ENCODE measurements at places on chromosomes 7 and 10.

DNA sequence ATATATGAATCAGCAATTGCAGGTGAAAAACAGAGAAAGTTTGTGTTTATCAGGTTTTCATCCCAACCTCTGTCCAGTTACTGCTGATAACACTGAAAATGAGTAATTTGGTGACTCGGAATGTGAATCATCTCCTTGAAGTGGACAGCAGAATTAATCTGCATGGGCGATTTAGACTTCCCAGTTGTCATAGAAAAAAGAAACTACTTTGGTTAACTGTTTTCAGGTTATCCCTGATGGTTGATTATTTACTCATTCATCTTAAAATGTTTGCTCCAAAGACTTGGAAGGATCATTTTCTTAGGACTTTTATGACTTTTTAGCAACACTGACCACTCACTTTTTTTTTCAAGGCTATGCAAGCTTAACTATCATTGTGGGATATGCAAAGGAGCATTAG, 504.1 kb upstream of the ANKRD30A start:
- DNase-seq, result no peak

DNA sequence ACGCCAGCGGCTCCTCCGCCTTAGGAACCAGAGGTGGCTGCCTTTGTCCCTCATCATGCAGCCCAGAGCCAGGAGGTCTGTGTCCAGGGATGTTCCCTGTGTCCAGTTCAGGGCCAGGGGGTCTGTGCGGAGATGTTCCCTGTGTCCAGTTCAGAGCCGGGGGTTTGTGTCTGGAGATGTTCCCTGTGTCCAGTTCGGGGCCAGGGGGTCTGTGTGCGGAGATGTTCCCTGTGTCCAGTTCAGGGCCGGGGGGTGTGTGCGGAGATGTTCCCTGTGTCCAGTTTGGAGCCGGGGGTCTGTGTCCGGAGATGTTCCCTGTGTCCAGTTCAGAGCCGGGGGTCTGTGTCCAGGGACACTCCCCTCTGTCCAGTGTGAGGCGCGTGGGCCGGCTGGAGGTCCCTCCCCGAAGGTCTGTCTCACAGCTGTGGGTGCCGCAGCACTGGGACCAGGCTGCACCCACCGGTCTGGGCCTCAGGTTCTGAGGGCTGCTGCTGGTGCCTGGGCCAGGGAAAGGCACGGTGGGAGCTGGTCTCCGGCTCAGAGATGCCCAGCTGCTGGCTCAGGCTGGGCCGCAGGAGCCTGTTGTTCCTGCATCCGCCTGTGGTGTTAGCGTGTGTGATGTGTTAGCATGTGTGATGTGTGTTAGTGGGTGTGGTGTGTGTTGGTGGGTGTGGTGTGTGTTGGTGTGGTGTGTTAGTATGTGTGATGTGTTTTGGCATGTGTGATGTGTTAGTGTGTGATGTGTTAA, 67.9 kb upstream of the CFAP46 start:
- DNase-seq, result no peak

DNA sequence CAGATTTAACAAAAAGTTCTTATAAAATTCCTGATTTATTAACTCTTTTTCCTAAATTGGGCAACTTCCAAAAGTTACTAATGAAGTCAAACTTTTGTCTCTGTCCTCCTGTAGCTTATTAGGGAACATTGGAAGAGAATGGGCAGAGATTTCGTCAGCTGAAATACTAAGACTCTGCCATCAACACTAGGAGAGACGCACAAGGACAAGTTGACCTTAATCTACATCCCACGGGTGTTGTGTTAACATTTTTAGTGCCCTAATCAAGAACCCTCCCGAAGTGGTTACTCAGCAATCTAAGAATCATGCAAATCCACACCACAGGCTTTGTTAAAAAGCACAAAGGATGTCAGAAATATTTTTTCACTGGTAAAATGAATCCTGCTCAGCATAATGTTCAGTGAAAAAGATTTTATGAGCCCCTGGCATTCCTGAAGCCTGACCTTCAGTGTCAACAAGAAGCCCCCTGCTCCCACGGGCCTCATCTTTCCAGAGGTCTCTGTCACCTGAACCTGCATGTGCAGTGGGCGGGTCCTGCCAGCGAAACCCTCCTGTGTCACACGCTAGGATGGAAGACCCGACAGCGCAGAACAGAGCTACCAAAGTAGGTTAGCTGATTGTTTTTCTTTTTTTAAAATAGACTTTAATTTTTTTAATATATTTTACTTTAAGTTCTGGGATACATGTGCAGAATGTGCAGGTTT, 70.6 kb upstream of the AKR1E2 start:
- DNase-seq, result no peak

DNA sequence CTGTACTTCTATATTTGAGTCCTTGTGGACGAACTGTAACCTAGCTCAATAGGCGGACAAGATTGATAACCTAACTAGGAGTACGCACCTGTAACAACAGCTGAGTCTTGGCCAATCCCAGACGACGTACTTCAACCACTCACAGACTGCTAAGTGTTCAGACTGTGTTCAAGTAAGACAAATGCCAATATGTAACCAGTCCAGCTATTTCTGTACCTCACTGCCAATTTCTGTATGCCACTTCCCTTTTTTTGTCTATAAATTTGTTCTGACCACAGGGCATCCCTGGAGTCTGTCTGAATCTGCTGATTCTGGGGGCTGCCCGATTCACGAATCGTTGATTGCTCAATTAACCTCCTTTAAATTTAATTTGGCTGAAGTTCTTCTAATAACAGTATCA, 32.2 kb downstream of the HACD1 start:
- DNase-seq, result no peak

DNA sequence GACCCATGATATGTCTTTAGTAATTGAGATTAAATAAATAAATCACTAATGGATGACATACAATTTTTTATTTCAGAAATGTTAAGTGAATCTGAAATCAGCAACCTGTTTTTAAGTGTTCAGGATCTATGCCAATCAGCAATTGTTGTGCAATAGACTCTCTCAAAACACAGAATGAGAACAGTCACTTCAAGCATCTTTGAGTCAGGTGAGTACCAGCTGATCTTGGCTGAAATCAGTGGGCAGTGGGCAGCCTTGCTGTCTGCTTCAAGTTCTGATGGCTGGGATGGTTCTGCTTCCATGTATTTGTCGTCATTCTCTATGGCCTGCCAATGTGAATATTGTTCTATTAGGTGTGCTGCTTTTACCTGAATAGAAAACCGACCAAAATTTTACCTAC, 82.3 kb upstream of the NRG3 start:
- no peak for DNase-seq

- peak; percentile 28 for DNase-seq
Measured at GRCh38 chr7:1049006-1049741, 4.8 kb downstream of the GPR146 start.

DNA sequence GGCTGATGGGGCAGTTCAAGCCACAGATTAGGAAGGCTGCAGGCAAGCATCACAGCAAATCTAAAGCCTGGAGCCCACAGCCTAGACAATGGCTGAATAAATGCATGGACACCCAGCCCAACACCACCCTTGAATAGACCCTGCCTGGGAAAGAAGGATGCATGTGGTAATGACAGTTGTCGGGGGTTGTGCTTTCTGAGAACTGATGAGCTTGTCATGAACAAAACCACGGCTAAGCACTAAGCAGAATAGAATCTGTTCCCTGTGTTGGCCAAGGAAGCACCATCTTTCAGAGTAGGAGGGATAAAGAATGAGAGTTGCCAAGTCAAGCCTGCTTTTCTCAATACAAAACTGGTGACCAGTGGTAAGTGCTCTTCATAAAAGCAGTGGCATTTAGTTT, 66.1 kb upstream of the JCAD start:
- DNase-seq, result no peak

GRCh38 chr10:15595260-15595659, 124.5 kb downstream of the ITGA8 start:
- DNase-seq, result no peak

GRCh38 chr10:103080891-103081581, 112.0 kb downstream of the NT5C2 start:
- DNase-seq, result peak; percentile 15

GRCh38 chr10:19728964-19729363, 87.3 kb upstream of the PLXDC2 start:
- DNase-seq, result no peak

DNA sequence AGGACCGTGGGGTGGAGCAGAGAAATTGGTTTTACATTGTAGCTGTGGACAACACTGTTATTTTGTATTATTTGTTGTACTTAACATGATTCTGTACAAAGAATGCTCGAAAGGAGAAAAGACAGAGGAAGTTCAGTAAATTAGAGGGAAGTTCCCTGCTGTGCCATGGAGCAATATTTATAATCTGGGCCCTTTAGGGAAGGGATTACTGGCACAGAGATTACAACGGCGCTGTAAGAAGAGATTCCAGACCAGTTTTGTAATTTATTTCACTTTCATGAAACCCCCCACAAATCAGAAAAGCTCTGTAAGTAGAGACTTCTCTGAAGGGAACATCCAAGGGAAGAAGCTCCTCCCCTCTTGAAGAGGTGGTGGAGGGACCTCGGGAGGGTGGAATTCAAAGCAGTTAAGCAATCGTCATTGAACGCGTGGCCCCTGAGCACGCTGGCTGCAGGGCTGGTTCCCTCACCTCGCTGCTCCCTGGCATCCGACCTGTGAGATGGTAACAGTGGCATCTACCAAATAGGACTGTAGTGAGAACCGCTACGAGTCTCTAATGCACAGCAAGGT, 113.5 kb downstream of the KLF6 start:
- no peak for DNase-seq

DNA sequence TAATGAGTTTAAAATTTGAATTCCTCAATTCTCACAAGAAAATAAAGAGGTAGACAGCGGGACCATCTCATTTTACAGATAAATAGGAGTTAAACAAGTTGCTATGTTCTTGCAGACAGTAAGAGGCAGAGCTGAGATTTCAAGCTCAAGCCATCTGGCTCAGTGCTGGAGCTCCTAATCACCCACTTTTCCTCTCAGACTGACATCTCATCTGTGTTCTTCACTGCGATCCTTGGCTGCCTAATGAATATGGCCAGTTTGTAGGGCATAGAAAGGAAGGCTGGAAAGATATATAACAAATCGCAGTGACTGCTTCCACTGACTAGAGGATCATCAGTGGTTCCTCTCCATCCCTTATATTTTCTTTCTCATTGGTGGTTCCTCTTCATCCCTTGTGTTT, 151.2 kb downstream of the MPP7 start:
- no peak for DNase-seq

DNA sequence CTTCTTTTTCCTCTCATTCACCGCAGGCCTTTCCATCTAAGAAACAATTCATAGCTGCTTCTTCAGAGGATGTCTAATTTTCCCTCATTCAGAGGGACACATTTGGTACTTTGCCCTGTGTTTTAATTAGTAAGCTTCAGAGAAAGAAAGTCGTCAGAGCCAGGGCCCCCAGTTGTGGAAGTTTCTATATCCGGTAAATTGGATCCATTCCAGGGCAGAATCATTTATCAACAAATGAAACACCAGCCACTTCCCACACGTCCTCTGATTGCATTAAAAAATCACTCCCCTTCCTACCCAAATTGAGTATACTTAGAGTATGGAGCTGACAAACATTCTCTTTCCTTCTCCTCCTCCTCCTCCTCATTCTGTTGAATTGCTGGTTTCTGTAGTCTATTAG, 205.8 kb upstream of the HDAC9 start:
- DNase-seq, result no peak

DNA sequence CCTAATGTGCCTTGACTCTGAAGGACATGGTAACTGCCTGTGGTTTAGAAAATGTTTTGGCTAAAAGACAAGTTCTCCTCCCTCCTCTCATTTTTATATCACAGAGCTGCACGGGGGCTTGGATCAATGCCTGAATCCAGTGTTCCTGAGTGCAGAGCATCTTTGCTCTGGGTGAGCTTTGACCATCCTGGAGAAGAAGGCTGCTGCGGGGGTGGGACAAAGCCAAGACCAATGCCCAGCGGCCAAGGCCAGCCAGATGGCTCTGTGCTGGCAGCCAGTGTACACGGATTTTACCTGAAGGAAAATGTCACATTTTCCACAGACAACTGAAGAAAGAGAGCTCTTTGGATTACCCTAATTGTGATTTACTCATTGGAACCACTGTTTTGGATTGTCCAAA, 102.0 kb upstream of the TARP start:
- no peak for DNase-seq

Measured in activated CD4-positive, alpha-beta memory T cell treated with anti-CD3 and anti-CD28 coated beads for 36 hours (primary cell).